ENCODE measurements at places on chromosomes 7 and 10. TPM values are rescaled to one million over a fixed set of nuclear protein-coding genes. Genes with fewer than 3 reads are reported as not detected.

GRCh38 chr10:26690731-26691475, 6.6 kb upstream of the PDSS1 start:
- no peak for ATAC-seq

GRCh38 chr7:7177044-7177517, 5.3 kb upstream of the C1GALT1 start:
- ATAC-seq: peak; percentile 88

NRAP gene
- 0.12 TPM for total RNA-seq

STEAP1 gene
- 8.8 TPM for total RNA-seq

DNA sequence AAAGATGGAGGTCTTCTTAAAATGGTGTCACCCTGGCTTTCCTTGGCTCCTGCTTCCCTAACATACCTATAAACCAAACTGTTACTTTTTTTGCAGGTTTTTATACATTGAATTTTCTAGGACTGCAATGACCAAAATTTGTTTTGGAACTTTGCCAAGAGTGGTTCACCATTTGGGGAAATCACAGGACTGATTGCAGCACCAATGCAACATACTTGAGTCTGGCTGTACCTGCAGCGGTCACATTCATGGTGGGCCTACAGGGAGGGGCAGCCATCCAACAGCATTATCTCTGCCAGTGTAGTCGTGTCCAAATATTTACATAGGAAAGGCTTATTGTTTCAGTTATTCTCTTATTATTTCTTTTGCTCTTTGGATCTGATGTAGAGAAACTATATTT, 69.0 kb downstream of the HACD1 start:
- no peak for ATAC-seq

DNA sequence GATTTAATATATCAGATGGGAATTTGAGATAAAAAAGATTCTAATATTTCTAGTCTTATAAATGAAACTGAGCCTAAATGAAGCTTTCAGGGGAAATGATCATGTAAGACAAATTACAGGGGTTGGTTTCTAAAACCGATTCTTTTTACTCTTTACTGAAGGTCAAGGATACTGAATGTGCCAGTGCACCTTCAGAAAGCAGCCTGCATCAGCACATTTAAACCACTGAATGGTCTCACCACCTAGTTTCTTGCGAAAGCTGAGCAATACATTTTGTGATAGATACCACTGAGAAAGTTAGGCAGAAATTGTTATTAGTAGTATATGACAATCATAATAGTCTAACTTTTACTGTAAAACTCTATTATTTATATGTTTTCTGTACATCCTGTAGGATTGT, 180.7 kb downstream of the PCDH15 start:
- no peak for ATAC-seq

HKDC1 gene
- 0.04 TPM for total RNA-seq

DNA sequence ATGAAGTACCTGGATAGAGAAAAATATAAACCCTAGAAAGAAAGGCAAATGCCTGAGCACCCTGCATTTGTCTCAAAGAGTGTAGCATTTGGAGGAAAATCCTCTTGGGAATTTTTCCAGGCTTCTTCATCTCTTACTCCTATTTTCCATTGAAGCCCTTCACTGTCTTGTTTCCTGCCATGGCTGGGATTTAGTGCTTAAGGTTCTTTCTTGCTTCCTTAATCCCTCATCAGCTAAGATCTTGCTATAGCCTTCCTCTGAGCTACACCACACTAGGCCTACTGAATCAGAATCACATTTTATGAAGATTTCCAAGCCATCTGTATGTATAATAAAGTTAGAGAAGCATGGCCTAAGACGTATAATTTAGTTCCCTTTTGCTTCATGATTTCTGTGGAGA, 97.5 kb upstream of the PHYHIPL start:
- ATAC-seq: no peak

GNAI1 gene
- 31.5 TPM for total RNA-seq

NPC1L1 gene
- not detected for total RNA-seq

GRCh38 chr10:75429159-75429827, 2.1 kb upstream of the LRMDA start:
- peak; percentile 74 for ATAC-seq

DNA sequence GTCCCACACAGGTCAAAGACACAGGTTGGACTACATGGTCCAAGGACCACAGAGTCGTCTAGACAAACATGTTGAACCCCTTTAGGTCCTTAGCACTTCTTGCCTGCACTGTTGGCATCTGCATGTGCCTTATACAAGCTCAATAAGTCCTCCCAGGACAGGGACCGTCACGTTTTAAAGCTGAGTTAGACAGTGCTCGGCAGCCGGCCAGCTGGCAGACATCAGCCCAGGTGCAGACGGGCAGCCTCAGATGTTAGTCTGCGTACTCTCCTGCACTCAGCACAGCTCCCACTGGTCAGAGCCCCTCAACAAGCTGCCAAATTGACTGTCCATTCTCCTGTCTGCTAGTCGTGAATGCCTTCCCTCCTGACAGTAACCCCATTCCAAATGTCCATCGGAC, 34.9 kb downstream of the PARP12 start:
- no peak for ATAC-seq

EEF1AKMT2 gene
- total RNA-seq: 10.0 TPM

HOXA2 gene
- total RNA-seq: 1.1 TPM

DNA sequence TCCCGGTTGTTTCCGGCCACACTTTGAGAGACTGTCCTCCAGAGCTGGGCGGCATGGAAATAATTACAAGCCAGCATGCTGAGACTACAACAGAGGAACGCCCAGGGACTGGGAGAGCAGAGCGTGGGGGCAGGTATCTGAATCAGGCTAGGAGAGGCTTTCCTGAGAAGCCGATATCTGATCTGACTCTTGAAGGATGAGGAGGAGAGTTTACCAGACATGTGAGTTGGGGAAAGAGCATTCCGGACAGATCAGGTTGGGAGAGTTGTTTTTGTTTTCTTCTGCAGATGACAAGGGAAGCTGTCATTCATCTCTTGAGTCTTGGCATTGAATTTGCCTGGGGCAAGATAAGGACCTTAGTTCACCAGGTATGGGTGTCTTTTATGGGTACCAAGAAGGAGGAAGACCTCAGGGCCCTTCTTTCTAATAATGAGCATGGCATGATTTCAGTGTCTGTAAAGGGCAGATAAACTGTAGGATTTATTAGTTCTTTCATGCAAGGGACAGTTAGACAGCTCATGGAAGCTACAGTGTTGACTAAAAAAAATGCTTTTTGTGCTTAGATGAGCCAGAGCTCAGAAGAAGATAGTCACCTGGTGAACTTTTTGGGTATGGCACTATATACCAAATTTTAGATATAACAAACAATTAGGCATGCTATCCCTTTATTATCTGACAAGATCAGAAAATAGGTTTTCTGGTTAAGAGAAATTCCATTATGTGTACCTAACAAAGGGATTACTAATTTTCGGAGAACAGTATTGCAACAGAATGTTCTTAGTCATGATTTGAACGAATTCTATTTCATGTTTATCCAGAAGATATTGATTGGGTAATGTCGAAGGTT, 36.2 kb downstream of the WBP1L start:
- ATAC-seq: no peak

DNA sequence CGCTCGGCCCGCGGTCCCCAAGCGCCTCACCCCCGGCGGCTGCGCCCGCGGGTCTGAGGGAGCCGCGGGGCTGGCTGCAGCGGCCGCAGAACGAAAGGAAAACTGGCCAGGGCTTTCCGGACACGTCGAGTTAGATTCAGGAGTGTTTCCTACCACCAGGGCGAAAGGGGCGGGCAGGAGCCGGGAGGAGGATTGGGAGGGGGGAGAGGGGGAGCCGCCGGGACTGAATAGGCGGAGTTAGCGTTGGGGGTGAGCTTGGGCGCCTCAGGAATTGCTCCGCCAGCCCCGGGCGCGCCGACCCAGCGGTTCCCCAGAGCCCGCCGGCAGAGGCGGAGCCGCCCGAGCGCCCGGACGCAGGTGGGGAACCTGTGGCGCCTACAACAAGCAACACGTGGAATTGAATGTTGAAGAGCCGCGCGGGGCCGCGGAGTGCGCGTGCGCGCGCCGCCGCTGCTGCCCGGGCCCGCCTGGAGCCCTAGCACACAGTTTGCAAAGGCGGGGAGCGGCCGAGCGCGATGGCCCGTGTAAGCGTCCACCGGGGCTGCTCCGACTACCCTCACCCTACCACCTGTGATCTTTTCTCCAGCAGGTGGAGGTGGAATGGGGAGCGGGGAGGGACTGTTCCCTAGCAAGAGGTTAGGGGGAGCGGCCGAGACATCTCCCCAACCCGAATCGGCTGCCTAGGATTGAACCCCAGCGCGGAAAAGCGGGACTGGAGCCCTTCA, at the start of gene CADPS2:
TSS of gene CADPS2 (minus strand) at position 104 of the 725 bp plus-strand sequence. CDS start 123 bp downstream, outside the sequence.
- ATAC-seq: peak; percentile 88

- no peak for ATAC-seq
These were observed 19.7 kb downstream of the DNAJC12 start for GRCh38 chr10:67818323-67818722.

DNA sequence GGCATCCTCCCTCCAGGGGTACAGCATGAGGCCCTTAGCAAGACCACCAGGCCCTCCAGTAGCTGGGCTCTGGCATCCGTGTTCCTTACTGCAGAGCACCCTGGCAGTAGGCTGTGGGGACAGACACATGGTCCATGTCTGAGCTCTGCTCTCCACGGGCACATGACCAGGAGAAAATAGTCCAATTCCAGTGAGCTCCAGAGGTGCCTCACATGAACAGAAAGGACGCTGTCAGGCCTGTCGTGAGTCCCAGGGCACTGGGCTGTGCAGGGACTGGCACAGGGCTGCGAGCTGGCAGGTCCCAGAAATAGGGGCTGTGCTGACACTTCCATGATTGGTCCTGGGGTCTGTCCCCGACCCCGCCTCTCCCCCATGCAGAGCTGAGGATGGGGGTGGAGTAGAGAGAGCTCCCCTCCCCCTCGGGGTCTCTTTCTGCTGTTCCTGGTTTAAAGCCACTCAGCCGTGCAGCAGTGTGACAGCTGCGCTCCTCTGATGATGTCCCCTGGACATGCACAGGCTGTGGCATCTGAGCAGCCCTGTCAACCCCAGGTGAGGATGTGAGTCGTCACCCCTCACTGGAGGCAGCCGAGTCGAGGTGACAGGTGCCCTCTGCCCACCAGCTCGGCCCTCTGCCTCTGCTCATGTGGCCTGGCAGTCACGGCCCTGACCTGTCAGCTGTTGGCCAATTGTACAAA, 25.2 kb upstream of the ZNF488 start:
- ATAC-seq: no peak

PHKG1 gene
- total RNA-seq: 0.88 TPM

DNA sequence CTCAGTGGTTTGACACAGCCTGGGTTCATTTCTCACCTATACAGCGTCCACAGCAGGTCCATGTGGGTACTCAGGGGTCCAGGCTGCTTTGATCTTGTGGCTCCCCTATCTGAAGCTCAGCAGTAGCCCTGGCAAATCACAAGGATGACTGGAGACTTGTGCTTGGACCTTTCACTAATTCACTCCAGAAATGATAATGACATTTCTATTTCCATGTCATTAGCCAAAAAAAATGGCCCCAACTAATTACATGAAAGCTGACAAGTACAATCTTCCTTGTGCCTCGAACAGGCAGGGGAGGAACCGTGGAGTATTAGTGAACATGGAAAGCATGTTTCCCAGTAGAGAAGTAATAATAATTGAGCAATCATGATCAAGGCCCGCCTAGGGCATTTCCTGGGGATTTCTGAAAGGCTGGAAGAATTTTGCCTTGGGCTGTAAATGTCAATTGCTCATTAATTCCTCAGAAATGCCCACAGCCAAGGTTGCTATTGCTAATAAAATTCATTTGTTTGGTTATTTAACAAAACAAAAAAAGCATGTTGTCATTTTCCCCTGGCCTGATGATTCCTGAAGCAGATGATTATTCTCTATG, 586.1 kb downstream of the SDK1 start:
- ATAC-seq: no peak

DNA sequence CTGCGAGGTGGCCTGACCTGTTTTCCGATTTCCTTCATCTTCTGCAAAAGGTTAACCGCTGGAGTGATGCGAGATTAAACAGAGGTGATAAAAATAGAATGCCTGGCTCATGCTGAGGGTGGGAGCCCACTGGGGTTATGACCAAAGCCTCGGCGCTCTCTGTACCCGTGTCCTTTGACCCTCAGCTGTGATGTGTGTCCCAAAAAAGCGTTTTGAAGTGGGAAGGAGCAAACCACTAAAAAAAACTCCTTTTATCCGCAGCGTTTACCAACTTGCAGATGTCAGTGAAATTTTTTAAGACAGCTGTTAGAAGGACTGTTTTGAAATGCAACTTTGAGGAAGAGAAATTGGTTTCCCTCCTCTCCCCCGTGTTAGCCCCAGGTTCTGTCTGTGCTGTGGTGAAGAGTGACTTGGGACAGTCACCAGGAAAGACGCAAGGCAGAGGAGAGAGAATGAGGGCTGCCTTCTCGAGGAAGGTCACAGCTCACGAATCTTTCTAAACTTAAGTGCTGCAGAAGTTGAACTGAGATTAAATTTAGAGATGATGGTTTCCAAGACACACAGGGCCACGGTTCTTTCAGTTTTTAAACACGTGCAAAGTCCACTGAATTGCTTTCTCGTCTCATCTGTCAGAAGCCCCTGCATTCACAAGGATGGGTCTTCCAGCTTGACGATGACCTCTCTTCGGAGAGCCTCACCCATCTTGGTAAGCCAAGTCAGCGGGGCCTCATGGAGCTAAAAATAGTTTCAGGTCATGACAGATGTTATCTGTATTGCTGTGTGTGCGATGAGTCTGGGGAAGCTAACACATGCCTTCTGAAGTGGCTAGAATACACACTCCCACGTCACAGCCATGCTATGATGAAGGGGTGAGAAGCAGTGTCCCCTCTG, 27.6 kb downstream of the AMZ1 start:
- ATAC-seq: no peak

- no peak for ATAC-seq
These were observed 15.1 kb upstream of the NUDCD3 start for GRCh38 chr7:44505595-44505994.

- ATAC-seq: no peak
These were observed 155.7 kb downstream of the TRIL start for GRCh38 chr7:28802450-28802849.

DNA sequence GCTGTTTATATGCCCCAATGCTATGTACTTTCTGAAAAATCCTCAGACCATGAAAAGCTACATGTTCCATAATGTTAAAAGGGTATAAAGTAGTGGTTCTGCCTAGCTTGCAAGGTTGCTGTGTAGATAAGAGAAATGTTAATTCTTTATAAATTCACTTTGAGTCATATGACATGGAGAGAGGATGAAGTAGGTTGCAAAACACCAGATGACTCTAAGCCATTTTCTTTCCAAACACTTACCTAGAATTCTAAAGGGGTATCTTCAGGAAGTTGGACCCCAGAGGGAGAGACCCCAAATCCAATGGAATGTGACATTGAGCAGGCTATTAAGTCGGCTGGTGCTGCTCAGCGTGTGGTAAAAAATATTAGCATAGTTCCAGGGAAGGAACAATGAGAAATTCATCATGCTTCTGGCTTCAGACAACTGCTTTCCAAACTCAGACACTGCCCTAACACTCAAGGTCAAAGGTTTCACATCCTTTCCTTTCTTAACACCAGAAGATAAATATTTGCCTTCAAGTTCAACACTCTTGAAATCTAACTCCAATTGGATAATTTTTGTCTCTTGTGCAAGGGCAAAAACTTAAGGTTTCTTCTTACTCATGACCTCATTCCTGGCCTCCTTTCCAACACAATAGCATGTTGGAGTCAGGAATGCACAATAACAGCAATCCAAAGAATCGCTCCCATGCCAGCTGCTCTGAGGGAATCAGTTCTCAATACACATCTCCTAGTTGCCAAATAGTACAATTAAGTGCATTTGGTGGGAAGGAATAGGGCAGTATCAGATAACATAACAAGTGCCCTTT, 100.7 kb upstream of the AFAP1L2 start:
- peak; percentile 17 for ATAC-seq

FLNC gene
- total RNA-seq: 2.0 TPM

Measured in esophagus mucosa (tissue), 1 donor.